ENCODE measurements at places on chromosomes 12 and 14.
A peak's percentile ranks its signal among the peaks of the same experiment; 100 is the strongest.

- H3K27ac ChIP-seq: no peak overlapping the region
- no peak for DNase-seq
- H3K4me3 ChIP-seq: no peak overlapping the region
- no peaks in the 10 kb centered on the region for H3K27me3 ChIP-seq
- H3K36me3 ChIP-seq: no peaks in the 10 kb centered on the region
Measured at GRCh38 chr12:74732164-74732784, 194.6 kb downstream of the ATXN7L3B start.

GRCh38 chr12:3837049-3837448, 36.1 kb downstream of the PARP11 start:
- peak overlapping the region; percentile 46 for H3K4me3 ChIP-seq
- no peaks in the 10 kb centered on the region for H3K27me3 ChIP-seq
- peak overlapping the region; percentile 67 for H3K27ac ChIP-seq
- H3K4me1 ChIP-seq: peaks cover 27% of the 10 kb centered on the region
- no peak for DNase-seq

DNA sequence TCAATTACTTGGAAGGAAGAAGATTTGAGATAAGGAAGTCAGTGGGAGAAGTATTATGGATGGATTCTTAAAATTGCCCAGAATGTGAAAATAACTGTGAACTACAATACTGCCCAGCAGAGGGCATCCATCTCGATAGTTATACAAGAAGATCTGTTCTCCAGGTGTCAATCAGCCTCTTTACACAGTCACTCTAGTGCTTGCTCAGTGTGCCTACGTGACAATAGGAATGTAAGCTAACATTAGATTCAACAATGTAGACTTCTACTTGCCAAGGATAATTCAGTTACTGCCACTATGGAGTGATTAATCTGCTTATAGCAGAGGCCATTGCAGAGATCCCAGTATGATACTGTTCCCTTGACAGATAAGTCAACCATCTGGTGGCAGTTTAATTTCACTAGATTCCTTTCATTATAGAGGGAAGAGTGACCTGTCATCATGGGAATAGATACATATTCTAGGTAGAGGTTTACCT, 10.6 kb upstream of the MAP4K5 start:
- H3K27ac ChIP-seq: no peak overlapping the region
- peaks cover 10% of the 10 kb centered on the region for H3K4me1 ChIP-seq
- DNase-seq: no peak
- no peaks in the 10 kb centered on the region for H3K27me3 ChIP-seq
- H3K4me3 ChIP-seq: no peak overlapping the region
- H3K36me3 ChIP-seq: peaks cover 4% of the 10 kb centered on the region

DNA sequence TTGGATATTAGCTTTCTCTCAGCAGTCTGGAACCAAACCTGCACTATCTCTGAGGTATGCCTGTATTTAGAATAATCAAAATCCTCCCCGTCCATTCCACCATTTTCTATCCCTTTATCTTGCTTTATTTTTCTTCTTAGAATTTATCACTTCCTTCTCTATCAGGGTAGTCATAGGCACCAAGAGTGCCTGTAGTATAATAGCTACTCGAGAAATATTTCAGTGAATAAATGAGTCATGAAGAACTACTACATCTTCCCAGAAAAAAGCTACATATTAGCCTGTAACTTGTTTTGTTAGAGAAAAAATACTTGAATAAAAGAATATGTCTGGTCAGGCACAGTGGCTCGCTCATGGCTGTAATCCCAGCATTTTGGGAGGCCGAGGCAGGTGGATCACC, 4.3 kb downstream of the SLC2A14 start:
- no peak overlapping the region for H3K4me3 ChIP-seq
- H3K4me1 ChIP-seq: peaks cover 16% of the 10 kb centered on the region
- DNase-seq: no peak
- H3K27me3 ChIP-seq: peaks cover 24% of the 10 kb centered on the region

- no peaks in the 10 kb centered on the region for H3K27me3 ChIP-seq
- peak overlapping the region; percentile 20 for H3K27ac ChIP-seq
- DNase-seq: no peak
- peaks cover 14% of the 10 kb centered on the region for H3K4me1 ChIP-seq
Measured at GRCh38 chr12:39467432-39467870, 24.5 kb upstream of the KIF21A start.

DNA sequence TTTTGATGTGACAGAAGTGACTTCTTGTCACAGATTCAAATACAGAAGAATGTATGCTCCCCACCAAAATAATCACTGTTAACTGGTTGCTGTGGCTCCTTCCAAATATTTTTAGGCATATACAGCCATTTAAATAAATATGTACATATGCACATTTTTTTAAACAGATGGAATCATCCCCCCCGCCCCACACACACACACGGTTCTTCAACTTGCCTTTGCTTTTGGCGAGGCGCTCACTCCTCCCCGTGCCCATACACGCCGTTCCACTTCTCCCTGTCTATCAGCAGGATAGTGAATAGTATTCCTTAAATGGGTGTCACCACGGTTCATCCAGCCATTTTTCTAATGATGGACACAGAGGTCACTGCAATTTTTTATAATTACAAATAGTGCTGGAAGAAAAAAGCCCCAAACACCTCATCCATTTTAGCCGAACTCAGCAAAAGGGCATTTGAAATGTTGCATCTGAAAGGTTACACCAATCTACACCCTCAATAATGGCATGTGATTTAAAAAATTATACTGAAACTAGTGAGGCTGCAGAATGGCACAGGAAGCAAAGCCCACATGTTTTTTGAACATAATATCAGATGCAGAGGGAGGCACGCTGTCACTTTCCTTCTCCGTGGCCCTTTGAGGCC, 39.2 kb upstream of the MEG3 start:
- no peak overlapping the region for H3K4me3 ChIP-seq
- H3K4me1 ChIP-seq: no peaks in the 10 kb centered on the region
- peaks cover 13% of the 10 kb centered on the region for H3K27me3 ChIP-seq
- DNase-seq: no peak

GRCh38 chr14:95700221-95700976, 13.5 kb downstream of the TCL1A start:
- H3K4me1 ChIP-seq: peaks cover 98% of the 10 kb centered on the region
- no peaks in the 10 kb centered on the region for H3K27me3 ChIP-seq
- peak overlapping the region; percentile 54 for H3K4me3 ChIP-seq
- DNase-seq: no peak

GRCh38 chr12:56029166-56029519, 8.3 kb downstream of the IKZF4 start:
- H3K36me3 ChIP-seq: peaks cover 25% of the 10 kb centered on the region
- peaks cover 5% of the 10 kb centered on the region for H3K4me1 ChIP-seq
- H3K27me3 ChIP-seq: no peaks in the 10 kb centered on the region
- H3K27ac ChIP-seq: no peak overlapping the region
- no peak for DNase-seq

Data from stimulated activated naive B cell treated with anti-CD40 and anti-IgM and Interleukin-4, amounts not matched to agents 10 μg/mL and 1 μg/mL and 100 μg/mL, for 72 hours (primary cell).